ENCODE measurements at places on chromosomes 12 and 14. TPM values are rescaled to one million over a fixed set of nuclear protein-coding genes. Genes with fewer than 3 reads are reported as not detected.

KCNJ8 gene
- 2.1 TPM for total RNA-seq

CCDC184 gene
- total RNA-seq = 1.1 TPM

YLPM1 gene
- total RNA-seq = 39.7 TPM

SVOP gene
- total RNA-seq = not detected

TAS2R20 gene
- 1.9 TPM for total RNA-seq
